ENCODE measurements at places on chromosomes 3 and 15.

DNA sequence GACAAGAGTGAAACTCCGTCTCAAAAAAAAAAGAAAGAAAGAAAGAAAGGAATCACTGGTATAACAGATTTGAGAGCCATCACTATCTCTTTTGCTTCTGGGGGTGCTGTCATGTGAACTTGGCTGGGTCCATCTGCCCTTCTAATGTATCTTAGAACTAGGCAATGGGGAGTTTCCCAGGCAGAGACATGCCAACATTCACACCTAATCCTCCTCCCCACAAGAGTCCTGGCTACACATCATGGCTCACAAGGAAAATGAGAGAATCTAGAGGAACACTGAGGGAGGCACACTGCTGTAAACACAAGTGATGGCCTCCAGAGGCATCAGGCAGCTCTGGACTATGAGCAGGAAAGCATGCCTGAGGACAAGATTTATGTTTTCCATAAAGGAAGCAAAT, 67.8 kb upstream of the PPP2R3A start:
- DNase-seq, result no peak

DNA sequence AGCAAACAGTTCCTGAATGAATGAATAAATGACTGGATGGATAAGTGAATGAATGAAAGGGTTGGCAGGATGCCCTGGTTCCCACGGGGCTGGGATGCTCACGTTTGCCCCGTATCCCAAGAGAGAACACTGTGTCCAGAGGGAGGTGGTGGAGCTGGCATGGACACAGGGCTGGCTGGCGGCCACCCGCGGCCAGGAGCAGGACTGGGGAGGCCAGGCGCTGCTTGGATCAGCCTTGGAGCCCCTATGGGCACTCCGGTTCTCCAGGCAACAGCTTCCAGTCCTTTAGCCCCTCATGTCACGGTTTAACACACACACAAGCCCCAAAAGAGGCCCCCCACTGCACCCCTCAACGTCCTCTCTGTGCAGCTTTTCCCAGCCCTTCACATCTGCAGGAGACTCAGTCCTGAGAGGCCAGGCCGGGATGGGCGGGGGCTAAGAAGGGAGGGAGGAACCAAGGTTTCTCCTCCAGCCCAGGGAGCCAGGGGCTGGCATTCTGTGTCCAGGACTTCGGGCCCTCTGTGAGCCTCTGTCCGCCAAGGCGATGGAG, 86.0 kb upstream of the ALDH1L1 start:
- DNase-seq, result no peak

DNA sequence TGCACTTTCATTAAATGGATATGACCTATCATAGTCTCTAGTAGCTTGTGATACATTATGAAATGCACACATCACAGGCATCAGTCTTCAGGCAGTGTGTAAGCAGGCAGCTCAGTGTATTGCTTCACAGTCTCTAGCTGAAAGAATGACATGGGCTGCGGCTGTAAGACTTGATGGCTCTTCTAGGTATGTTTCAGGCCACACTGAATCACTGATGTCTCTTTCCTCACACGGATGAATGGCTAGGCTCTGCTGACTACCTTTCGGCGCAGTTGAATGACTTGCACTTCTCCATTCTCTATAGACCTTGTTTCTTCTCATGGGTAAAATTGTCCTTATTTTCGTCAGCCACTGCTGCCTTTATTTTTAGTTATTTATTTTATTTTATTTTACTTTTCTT, 15.4 kb downstream of the APH1B start:
- DNase-seq, result no peak

GRCh38 chr15:67852418-67852817, 12.6 kb upstream of the RNU6-1 start:
- DNase-seq, result no peak

- no peak for DNase-seq
Observed at GRCh38 chr3:125058959-125059358, 3.2 kb upstream of the HEG1 start.

DNA sequence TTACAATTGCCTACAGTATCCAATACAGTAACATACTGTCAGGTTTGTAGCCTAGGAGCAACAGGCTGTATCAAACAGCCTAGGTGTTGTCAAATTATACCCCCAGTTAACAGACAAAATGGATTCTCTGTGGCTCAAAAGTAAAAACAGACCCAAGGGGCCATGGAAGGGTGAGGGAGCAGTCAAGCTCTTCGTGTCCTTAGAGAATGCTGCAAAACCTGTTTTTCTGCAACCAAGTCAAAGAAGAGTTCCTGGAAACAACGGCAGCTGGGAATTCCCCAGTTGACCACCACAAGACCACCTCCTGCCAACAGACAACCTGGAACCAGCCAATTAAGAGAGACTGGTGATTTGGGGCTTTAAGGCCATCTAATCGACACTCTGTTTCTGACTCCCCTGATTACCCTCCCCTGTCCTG, 11.1 kb upstream of the THUMPD3 start:
- DNase-seq, result peak; percentile 74

- DNase-seq, result no peak
Observed at GRCh38 chr3:171458071-171458863, 1.9 kb downstream of the TNIK start.

DNA sequence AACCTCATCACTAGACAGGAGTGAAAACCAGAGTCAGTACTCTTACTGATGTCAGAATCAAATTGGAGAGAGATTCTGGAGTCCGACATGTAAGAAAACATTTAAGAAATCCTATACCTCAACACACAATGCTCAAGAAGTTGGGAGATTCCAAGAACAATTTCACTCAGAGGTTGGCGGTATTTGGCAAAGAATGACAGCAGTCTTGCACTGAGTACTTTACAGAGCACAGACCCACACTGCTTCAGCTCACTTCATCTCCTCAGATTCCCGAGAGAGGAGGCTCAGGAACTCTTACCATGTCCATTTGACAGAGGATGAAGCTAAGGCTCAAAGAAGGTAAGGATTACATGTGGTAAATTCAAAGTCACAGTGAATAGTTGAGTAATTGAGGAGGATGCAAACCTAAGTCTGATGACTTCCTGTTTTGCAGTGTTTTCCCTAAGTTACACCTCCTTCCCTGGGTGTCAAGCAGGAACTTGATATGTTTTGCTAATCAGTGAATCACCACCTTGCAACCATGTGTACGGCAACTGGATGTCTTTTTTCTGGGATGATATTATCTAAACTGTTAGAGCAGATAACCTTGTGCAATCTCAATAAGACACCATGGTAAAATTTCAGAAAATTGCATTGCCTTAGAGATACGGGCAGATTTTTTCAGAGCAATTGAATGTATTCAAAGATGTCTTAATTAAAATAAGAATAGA, 61.3 kb upstream of the MME start:
- DNase-seq, result peak; percentile 96

GRCh38 chr3:64566859-64567258, 120.9 kb downstream of the ADAMTS9 start:
- no peak for DNase-seq

DNA sequence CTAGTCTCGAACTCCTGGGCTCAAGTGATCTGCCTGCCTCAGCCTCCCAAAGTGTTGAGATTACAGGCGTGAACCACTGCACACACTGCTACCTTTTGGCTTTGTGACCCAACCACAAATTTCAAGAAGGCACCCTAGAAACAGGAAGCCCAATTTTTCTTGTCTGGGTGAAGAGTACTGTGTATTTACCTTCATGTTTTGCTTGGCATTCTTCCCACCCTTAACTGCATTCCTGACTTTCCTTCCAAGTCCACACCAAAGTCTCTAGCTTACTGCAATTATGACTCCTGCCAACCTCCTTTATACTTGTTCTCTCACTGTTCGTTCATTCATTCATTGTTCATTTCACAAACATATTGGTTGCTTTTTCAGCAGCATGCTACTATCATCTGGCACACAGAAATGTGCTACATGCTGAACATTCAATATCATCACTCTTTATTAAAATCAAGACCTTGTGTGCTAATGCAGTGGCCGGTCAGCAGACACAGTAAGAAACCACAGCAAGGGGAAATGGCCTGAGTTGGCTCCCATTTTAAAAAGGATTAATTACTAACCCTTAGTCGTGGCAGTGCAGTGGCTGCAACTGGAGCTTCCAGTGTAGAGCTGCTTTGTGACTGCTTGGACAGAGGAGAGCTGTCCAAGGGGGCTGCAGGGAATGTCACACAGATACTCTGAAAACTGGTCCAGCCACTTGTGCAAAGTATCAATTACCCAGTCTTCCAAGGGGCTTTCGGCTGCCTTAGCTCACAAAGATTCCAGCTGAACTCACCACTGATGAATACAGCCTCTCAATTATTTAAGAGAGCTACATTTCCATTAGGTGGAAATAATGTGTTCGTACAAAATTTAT, 94.0 kb downstream of the ETFA start:
- peak; percentile 72 for DNase-seq

DNA sequence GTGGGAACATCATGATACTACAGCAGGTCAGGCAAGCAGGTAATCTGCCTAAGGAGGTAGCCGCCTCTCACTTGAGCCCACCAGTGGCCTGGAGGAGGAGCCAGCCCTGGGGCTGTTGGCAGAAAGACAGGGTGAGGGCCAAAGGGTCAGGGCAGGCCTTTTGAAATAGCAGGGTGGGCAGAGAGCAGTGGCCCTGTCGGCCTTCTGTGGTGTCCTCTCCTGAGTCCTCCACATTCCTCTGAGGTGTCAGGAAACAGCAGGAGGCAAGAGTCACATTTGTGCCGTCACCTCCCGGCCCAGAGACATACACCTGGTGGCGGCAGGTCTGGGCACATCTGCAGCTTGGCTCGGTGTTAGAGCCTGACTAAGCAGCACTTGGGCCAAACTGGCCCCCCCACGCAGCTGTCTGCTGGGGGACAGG, 3.9 kb upstream of the BNC1 start:
- peak; percentile 91 for DNase-seq

- no peak for DNase-seq
Observed at GRCh38 chr15:95284933-95285421, 1045.5 kb upstream of the NR2F2 start.

DNA sequence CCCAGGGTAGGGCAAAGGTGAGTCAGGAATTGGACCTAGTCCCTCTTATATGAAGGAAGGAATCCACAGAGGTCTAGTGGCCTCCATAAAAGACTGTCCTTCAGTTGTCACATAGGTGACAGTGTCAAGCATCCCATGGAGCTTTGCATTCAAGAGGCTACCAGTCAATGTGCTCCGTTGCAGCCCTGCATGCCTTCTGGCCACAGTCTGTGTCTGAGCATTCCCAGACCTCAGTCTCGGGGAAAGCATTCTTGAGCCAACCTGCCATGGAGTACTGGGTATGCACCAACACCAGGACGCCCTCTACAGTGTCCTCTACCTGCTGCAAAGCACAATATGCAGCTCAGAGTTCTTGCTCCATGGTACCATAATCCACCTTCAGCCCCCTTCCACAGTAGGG, 46.7 kb upstream of the VGLL3 start:
- DNase-seq, result no peak

DNA sequence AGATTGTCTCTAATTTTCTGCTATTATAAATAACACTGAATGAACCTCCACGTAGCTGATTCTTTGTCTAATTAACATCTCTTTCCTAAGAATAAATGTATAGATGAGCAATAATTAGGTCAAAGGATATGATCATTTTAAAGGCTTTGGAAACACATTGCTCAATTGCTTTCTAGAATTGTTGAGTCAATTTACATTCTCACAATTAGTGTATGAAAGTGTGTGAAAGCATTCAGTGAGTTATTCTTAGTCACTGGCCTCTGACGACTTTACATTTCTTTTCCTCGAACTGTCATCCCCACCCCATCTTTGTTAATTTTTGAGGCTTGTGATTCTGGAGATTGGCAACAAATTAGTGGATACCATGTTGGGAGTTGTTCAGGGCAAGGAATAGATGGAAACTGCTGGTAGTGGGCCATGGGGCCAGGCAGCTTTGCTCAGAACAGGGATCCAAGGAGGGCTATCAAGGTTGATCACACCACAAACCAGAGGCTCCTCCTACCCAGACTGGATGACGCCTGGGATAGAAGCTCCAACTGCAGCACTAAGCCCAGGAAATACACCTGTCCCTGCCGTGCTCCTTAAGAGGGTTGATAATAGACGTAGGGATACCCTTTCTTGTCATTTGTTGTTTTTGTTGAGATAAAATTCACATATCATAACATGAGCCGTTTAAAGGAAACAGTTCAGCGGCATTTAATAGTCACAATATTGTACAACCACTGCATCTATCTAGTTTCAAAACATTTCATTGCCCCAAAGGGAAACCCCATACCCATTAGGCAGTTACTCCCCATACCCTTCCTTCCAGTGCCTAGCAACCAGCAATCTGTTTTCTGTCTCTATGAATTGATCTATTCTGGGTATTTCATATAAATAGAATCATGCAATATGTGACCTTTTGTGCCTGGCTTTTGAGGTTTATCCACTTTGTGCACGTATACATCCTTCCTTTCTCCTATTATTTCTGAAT, 27.9 kb downstream of the EIF1B start:
- peak; percentile 98 for DNase-seq

GRCh38 chr3:195869413-195870001, 38.8 kb downstream of the TNK2 start:
- no peak for DNase-seq

GRCh38 chr3:182710557-182711157, 82.6 kb upstream of the ATP11B start:
- DNase-seq, result peak; percentile 33

DNA sequence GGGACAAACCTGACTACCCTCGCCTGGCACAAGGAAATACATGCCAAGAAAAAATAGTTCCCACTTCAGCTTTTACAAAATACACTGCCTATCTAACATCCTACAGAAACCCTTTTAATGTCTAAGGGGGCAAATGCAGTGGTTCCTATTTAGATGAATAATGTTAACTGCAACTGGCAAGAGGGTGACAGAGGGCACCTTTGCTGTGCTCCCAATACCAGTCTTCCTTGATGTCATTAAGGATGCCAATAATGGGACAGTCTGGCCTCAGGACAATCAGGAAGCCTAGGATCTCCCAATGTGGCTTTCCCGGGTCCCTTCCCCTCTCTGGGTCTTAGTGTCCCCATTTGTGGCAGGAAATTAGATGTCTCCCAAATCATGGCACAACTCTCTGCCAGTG, 13.9 kb downstream of the CSRNP1 start:
- DNase-seq, result no peak

GRCh38 chr3:99602183-99602582, 36.2 kb upstream of the COL8A1 start:
- no peak for DNase-seq

- DNase-seq, result no peak
Observed at GRCh38 chr3:88480822-88481221, 331.1 kb downstream of the C3orf38 start.

DNA sequence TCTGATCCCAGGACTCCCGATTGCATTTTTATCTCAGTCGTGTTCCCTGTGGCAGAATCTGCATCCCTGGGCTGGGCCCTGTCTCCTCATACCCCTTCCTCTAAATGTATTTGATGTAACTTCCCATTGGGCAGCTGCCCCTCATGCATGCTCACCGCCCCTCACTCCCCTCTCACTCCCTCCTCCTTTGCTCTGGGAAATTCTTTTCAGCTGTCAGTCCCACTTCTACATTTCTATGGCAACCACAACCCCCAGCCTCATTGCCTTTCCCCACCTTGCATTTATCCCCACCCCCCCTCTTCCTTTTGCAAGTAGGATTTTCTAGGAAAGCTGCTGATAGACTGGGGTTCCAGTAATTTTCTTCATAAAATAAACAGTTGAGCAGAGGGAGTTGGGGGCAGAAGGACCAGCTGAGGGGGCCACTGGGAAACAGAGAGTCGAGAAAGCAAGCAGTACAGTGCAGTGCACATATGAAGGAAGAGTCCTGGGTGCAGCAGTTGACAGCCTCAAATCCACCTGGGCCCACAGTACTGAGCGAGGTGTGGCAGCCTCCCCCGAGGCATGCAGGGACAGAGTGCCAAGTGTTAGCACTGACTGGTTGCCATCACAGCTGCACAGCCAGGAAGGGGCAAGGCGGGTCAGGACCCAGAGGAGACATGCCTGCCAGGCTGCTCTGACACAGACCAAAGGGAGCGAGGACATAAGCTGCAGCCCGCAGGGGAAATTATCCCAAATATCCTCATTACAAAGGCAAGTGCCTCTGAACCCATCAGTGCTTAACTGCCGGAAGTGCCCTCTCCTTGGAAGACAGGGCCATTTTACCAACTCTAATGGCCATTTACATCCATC, 476.3 kb downstream of the EPHB1 start:
- no peak for DNase-seq
